ENCODE measurements at places on chromosomes 7 and 10.
A peak's percentile ranks its signal among the peaks of the same experiment; 100 is the strongest.

DNA sequence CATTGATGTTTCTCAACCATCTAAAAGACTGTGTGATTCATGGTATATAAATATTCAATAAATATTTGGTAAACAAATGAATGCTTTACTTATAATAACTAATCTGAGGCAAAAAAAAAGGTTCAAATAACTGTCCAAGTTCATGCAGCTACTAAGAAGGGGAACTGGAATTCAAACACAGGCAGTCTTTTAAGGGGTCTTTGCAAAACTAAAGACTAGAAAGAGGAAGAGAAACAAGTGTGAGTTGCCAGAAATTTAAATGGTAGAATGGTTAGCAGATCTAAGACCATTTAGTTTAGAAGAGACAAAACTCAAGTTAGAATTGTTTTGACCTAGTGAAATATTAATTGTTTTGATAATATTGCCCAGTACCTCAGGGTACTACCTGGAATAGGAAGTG, 642.0 kb upstream of the LRRN3 start:
- no peak for DNase-seq

DNA sequence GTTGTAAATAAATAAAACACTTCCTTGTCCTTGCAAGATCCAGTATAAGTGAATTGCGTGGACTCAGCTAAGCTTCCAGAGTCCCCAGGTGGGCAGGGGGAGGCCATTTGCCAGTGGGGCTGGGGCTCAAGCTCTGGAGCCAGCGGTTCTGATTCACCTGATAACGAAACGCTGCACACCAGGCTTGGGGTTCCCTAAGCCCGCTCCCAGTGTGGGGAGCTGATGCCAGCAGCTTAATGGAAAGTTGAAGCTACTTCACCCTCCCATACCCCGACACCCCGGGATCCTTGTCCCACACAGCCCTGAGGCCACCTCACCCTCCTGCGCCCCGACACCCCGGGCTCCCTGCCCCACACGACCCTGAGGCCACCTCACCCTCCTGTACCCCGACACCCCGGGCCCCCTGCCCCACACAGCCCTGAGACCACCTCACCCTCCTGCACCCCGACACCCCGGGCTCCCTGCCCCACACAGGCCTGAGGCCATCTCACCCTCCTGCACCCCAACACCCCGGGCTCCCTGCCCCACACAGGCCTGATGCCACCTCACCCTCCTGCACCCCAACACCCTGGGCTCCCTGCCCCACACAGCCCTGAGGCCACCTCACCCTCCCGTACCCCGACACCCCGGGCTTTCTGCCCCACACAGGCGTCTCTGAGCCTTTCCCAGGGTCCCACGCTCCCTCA, 30.8 kb downstream of the FKBP6 start:
- DNase-seq: no peak

- DNase-seq: no peak
Measured at GRCh38 chr10:28250782-28251181, 52.1 kb downstream of the MPP7 start.

DNA sequence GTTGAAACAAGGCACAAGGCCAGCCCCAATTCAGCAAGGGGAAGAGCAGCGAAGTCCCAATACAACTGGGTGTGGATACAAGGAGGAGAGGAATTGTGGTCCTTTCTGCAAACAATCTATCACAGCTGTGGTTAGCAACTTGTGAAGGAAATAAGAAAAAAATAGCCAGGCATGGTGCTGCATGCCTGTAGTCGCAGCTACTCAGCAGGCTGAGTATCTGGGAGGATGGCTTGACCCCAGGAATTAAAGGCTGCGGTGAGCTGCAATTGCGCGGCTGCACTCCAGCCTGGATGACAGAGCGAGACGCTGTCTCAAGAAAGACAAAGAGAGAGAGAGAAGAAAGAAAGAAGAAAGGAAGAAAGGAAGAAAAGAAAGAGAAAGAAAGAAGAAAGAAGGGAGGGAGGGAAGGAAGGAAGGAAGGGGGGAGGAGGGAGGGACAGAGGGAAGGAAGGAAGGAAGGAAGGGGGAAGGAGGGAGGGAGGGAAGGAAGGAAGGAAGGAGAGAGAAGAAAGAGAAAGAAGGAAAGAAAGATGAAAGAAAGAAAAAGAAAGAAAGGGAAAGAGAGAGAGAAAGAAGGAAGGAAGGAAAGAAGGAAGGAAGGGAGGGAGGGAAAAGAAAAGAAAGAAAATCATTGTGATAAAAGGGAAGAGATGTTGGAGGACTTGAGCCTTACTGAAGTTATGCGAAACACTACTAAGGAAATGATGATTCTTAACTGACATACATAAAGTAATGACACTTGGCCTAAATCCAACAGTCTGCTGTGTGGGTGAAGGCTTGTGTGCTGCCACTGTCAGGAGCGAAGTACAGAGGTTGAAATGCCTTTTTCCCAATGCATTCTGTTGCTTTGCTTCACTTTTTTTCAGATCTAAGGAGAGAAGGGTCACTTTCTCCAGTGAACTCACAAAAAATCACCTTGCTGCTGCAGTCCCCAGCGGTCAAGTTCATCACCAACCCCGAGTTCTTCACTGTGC, 117.0 kb upstream of the STK17A start:
- DNase-seq: no peak

- DNase-seq: no peak
Measured at GRCh38 chr7:1661461-1661860, 8.6 kb upstream of the ELFN1 start.

DNA sequence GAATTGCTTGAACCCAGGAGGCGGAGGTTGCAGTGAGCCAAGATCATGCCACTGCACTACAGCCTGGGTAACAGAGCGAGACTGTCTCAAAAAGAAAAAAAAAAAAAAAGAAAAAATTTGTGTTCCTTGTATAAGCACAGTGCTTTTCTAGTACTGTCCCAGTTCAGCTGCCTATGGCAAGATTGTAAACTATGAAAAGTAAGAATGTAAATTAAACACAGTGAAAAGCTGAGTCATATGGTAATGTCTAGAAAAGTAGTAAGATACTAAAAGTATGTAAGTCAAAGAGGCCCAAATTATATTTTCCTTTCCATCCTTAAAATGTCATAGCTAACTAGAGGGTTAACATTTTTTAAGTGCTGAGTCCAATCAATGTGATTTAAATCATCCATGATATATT, 42.8 kb downstream of the RBM20 start:
- no peak for DNase-seq

- peak; percentile 35 for DNase-seq
Measured at GRCh38 chr10:43058716-43059335, 18.0 kb upstream of the RET start.

- DNase-seq: no peak
Measured at GRCh38 chr10:116972131-116972530, 32.9 kb downstream of the SHTN1 start.
